ENCODE measurements at places on chromosomes 2 and 18. TPM values are rescaled to one million over a fixed set of nuclear protein-coding genes. Genes with fewer than 3 reads are reported as not detected.

Gene PAX8
- total RNA-seq, result 0.68 TPM

Gene PPIL3
- 25.9 TPM for total RNA-seq

Gene PDCD1
- total RNA-seq, result 6.8 TPM

Gene OTOS
- total RNA-seq, result not detected

Gene TNS1
- total RNA-seq, result 559 TPM

Gene C1QL2
- total RNA-seq, result not detected

Gene TTC27
- total RNA-seq, result 10.3 TPM

Gene SERPINB10
- not detected for total RNA-seq

Gene MFSD2B
- total RNA-seq, result 0.51 TPM

Gene ABCG8
- not detected for total RNA-seq

Gene ERBB4
- total RNA-seq, result 29.2 TPM

Gene CRYGD
- total RNA-seq, result 2.6 TPM

Gene LTBP1
- 113 TPM for total RNA-seq

Gene SERPINB7
- total RNA-seq, result not detected

Gene OR6B2
- not detected for total RNA-seq

Gene FLACC1
- 8.7 TPM for total RNA-seq

DNA sequence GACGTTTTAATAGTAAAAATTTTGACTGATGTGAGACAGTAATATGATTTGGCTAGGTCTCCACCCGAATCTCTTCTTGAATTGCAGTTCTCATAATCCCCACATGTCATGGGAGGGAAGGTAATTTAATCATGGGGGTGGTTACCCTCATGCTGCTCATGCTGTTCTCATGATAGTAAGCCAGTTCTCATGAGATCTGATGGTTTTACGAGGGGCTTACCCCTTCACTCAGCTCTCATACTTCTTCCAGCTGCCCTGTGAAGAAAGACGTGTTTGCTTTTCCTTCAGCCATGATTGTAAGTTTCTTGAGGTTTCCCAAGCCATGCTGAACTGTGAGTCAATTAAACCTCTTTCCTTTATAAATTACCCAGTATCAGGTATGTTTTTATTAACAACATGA, 327.0 kb upstream of the CDH7 start:
- no peak for DNase-seq

DNA sequence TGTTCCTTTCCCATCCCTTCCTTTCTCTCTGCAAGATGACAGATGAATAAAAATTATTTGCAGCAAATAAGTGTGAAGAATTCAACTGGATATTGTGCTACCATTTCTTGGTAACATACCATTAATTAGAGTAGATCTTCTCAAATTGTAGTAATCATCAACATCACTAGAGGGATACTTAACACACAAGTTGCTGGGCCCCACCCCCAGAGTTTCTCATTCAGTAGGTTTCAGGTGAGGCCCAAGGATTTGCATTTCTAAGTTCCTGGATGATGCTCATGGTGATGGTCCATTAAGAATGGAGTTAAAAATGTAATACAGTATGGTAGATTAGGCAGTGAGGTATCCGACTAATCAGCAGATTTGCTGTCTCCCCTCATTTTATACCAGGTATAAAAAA, 594.0 kb downstream of the ERBB4 start:
- no peak for DNase-seq

DNA sequence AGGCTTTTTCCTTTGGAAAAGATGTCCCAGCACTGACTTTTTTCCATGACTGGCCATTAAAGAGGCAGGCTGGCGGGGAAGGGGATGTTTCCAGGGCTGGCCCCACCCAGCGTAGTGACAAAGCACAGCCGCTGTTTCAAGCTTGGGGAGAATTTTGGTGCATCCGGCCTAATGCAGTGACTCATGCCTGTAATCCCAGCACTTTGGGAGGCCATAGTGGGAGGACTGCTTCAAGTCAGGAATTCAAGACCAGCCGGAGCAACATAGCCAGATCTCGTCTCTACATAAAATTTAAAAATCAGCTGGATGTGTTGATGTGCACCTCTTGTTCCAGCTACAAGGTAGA, 78.0 kb upstream of the SH3BP4 start:
- peak; percentile 69 for DNase-seq

GRCh38 chr18:39453882-39454281, 1888.3 kb upstream of the CELF4 start:
- peak; percentile 34 for DNase-seq

DNA sequence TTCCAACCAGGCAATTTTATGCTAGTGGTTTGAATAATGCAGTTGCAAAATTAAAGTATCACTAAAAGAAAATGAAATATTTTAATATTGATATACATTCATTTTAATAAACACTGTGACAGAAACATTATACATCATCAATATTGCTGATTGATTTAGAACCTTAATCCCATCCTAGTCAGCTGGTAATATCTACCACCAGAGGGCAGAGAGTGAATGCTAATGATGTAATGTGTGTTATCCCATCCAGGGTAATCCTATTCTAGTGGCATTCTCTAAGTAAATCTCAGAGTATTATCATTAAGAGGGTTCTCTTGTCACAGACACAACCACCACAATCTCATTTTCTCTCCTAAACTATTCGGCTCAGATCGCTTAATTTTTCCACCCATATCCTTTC, 477.4 kb downstream of the CPS1 start:
- no peak for DNase-seq

DNA sequence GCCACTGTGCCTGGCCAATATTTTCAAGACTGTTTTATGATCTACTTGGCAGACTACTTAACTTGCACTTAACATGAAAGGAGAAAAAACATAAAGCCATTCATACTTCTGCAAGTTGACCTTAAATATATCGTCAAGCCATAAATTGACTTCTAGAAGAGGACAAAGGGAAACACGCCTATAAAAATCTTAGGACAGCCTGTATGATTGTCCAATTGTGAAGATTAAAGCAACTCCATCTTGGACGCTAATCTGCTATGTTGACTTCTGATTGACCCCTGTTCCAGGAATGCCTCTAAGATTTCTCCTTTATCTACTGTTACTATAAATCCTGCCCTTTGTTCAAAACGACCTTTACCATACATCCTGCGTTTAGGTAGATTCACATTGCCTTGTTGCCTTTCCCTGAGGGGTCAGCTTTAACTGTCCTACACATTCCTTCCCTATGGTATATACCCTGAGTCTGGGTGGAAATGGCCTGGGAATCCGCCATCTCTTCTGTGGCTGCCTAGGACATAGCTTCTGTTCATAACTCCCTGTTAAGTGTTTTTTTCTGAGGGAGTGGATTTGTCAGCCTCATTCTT, 40.2 kb upstream of the SLC35F5 start:
- no peak for DNase-seq

- DNase-seq, result no peak
Measured at GRCh38 chr2:120465701-120465988, 119.7 kb downstream of the INHBB start.

- no peak for DNase-seq
Measured at GRCh38 chr2:172098650-172099471, 3.8 kb downstream of the DLX2 start.

DNA sequence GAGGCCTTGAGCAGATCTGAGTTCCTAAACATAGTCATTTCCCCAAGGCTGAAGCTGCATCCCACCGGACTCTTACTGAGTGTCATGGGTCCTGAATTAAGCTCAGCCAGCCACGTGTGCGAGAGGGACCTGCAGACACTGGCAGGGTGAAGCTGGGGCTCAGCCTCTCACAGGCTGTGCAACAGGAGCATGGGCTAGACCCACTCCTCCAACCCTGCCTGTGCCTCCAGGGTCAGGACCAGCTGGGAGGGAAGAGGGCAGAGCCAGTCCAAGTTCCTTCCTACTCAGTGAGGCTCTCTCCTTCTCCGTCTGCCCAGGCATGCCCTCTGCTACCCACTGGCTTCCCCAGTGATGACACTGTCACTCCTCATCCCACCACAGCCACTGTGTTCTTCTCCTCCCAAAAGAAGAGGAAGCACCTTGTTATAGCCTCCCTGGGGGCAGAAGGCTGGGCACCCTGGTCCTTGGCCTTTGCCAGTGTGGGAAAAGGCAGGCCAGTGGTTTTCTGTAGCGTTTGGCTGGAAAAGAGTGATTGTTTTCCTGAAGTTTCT, 78.9 kb downstream of the KCNF1 start:
- DNase-seq, result no peak

GRCh38 chr2:43414033-43414432, 181.8 kb downstream of the THADA start:
- DNase-seq, result no peak

DNA sequence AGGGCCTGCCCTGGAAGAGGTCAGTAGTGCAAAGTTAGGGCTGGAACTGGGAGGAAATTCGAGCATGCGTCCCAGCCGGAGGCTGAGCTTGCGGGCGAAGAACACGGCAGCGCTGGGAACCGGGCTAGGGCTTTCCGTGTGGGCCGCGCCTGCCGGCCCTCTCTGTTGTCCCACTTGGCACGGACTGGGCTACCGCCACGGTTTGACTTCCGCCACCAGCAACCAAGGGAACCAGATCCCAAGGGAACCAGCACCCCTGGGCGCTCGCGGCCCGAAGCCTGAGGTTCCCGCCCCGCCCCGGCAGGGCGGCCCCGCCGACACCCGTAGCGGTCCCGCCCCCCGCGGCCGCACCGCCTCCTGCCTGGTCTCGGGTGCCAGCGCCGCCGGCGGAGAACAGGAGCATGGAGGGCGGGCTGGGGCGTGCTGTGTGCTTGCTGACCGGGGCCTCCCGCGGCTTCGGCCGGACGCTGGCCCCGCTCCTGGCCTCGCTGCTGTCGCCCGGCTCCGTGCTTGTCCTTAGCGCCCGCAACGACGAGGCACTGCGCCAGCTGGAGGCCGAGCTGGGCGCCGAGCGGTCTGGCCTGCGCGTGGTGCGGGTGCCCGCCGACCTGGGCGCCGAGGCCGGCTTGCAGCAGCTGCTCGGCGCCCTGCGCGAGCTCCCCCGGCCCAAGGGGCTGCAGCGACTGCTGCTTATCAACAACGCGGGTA, at the start of gene SPR:
Gene SPR, plus strand, starts transcription at position 377 of the 708 bp plus-strand sequence. Its CDS starts 25 bp downstream, at position 402.
- DNase-seq, result peak; percentile 94

GRCh38 chr2:5036256-5036655, 655.9 kb upstream of the SOX11 start:
- DNase-seq, result no peak

- no peak for DNase-seq
Measured at GRCh38 chr2:58601017-58601416, 359.9 kb upstream of the FANCL start.

DNA sequence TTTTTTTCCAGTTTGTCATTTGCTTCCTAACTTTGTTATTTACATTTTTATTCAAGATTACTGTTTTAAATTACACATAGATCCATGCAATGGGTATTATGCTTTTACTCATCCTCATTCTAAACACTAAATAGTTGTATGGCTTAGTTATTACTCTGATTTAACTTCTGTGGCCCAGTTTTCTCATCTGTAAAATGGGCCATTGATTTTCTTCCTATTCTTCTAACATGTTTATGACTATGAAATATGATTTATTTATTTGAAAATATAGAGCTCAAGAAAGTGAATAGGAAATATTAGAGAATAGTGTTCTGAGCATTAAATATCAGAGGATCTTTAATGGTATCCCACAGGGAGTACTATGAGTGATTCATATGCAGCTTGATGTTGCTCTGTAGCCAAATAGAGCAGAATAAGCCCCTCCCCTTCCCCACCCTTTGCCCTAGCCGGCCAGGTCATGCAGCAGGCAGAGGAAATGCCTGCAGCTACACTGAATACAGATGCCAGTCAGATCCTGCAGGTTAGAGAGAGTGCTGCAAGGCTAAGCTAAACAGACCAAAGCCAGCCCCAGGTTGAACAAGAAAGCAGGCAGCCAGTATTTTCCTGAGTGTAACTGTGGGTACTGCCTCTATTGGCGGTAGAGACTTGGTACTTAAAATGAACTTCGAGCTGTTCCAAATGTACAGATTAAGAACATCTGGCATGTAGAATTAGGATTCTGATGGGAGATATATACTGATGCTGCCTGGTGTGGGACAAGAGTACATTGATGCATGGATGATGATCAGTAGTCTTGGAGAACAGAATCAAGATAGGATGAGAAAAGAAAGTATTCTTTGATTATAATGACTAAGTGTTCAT, 11.7 kb upstream of the ACYP2 start:
- no peak for DNase-seq

Data from right cardiac atrium (tissue), 5 donors.